Activated T-helper 1 cell treated with anti-CD3 and anti-CD28 coated beads, Interleukin-2, amount 50 U/mL, for 16 hours (primary cell): ENCODE measurements at places on chromosomes 3 and 15.

- no peak for DNase-seq
Measured at GRCh38 chr3:161420746-161421145, 49.4 kb upstream of the SPTSSB start.

GRCh38 chr15:31247404-31247803 lies 79.2 kb upstream of the KLF13 start:
- no peak for DNase-seq

DNA sequence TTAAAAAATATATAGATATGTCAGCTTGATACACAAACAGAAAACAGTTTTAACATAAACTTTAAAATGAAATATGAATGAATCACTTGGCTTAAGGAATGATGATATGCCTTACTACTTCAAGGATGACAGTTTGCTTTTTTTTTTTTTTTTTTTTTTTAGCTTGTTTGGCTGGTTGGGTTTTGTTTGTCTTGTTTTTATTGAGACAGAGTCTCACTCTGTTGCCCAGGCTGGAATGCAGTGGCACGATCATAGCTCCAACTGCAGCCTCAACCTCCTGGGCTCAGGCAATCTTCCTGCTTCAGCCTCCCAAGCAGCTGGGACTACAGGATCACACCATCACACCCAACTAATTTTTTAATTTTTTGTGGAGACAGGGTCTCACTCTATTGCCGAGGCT lies 14.5 kb downstream of the LRRC2 start:
- DNase-seq, result no peak

- DNase-seq, result no peak
Measured at GRCh38 chr3:156694536-156694935, 20.1 kb downstream of the TIPARP start.

DNA sequence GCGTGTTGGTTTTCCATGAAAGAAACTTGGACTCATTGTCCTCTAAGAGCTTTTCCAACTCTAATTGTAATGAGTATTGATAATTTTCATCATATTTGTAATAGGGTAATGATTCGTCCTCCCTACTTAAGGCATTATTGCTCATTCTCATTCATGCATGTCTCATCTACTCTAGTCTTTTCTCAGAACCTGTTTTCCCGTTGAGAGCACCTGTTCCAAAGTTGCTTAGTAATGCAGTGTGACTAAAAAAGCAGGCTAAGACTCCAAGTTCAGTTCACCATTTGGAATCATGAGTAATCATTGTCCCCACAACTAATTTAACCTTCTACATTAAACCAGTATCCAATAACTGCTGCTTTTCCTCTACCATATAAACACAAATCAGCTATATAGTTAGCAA lies 84.0 kb downstream of the FILIP1L start:
- DNase-seq, result no peak

DNA sequence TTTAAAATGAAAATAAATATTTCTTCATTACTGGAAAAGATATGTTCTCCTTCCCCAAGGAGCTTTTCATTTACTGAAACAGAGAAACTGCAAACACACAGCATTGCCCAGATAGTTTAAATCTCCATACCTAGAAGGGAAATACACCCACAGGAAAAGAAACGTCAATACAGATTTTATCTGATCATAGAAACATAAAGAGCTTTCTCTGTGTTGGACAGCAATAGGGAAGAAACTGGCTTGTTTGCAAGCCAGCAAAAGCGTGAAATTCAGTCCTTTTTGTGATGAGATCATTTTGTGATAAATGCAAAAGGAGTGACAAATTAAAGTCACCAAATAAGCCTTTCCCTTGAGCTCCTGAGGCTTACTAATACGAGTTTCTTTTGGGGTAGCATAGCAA lies 398.0 kb downstream of the TIGIT start:
- no peak for DNase-seq

GRCh38 chr3:114320246-114320645 lies 26.4 kb downstream of the TIGIT start:
- DNase-seq, result no peak

DNA sequence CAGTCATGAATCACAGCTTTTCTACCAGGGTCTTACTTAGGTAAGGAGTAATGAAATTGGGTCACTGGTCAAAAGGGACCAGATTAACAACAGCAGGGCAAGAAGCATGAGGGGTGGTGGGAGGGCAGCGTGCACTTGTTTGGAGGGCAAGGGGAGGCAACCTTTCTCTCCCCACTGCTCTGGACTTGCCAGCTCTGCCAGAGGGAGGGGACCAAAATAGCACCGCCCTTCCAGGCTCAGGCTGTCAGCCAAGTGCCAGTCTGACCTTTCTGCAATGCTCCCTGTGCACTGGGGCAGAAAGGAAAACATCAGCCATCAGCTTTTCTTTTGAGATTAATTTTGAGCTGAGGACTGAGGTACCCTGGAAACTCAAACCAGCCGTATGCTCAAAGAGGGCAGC lies 4.5 kb upstream of the ULK3 start:
- DNase-seq, result no peak

DNA sequence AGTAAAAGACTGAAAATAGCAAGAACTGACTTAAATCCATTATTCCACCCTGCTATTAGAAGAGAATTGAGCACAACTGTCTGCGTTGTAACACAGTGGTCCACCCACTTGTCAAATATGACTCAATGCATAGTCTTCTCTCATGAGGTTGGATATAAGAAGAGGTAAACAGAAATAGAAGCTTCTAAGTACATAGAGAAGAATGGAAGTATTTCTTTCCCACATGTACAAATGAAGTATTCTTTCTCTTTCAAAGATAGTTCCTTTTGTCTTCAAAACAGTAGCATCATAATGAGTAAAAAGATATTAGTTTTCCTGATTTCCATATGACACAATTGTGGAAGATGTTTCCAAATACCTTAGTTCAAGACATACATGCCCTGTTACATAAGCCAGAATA lies 348.6 kb upstream of the CCDC54 start:
- DNase-seq, result no peak

- no peak for DNase-seq
Measured at GRCh38 chr3:106120356-106120755, 251.5 kb upstream of the CBLB start.

DNA sequence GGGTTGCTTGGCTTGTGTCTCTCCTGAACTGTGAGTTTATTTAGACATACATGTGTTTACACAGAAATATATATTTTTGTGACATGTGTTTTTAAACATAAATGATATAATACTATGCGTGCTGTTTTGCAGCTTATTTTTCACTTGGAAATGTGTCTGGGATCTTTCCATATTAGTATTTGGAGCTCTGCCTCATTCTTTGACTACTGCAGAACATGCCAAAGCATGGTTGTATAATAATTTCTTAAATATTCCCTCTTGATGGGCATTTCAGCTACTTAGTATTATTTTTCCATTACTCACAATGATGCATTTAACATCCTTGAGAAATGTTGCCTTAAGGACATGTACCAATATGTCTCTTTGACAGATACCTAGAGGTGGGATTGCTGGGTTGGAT lies 19.5 kb downstream of the ANAPC13 start:
- no peak for DNase-seq

DNA sequence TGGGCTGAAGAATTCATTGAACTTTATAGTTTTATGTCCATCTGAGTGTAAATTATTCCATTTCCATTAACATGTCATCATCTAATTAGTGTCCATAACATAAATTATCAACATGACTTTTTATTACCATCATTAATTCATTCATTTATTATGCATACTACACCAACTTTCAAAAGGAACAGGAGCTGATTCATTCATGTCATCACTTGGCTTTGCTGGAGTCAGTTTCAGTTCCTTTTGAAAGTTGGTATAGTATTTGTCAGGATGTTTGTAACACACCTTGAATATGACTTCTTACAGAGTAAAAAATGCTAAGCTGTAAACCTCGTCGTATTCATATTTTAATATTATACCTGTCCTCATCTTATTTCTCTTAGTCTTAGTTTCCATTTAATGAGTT lies 298.0 kb upstream of the RBMS3 start:
- DNase-seq, result no peak

- DNase-seq, result peak; percentile 15
Measured at GRCh38 chr3:141913150-141913811, 36.8 kb downstream of the ATP1B3 start.

GRCh38 chr15:48059791-48060190 lies 61.0 kb upstream of the SLC24A5 start:
- DNase-seq, result no peak

GRCh38 chr3:144775551-144775950 lies 803.9 kb downstream of the DIPK2A start:
- DNase-seq, result no peak

- no peak for DNase-seq
Measured at GRCh38 chr3:106985721-106986120, 391.5 kb upstream of the CCDC54 start.

DNA sequence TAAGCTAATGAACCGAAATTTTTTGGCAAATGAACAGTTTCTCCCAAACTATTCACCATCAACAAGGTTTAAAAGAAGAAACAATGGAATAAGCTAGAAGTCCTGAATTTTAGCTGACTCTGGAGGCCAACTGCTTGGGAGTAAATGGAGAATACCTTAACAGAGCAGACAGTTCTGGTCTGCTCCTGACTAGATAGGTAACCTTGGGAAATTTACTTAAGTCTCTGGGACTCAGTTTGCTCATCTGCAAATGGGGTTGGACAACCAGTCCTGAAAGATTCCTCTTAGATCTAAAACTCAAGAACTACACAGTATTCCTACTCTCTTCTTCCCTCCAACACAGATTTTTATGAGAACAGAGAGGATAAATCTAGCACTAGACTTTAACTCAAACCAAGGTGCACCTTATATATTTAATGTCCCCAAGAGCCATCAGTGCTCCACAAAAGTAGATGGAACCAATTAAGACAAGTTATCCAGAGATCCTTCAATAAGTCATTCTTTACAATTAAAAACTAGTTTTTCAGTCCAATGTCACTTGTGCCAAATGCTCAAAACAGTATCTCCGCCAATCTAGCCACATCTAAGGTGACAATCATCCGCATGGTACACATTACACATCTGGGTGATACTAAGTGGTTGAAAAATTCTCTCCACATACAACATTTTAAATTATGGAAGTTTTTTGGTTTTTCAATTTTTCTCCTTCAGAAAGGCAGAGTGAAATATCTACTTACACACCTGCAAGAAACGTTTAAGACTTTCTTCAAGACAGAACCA lies 1.5 kb downstream of the RHOA start:
- no peak for DNase-seq

GRCh38 chr3:187722206-187722612 lies 19.9 kb upstream of the RTP2 start:
- no peak for DNase-seq

- no peak for DNase-seq
Measured at GRCh38 chr3:7146529-7146928, 285.6 kb downstream of the GRM7 start.

DNA sequence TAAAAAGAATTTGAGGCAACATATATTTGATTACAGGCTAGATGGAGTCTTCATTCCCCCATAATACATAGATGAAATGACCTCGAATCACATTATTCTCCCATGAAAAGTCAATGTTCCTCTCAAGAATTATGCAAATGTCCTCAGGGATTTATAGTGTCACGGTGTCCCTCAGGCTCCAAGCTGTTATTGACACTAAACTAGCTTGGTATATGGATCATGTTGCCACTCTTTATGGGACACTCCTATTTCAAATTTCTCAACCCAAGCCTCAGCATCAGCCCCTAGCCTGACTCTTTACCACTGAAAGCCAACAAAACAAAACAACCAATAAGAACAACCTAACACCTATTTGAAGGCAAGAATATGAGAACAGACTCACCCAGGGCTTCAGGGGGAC lies 139.8 kb downstream of the TPRG1 start:
- no peak for DNase-seq
